Stimulated activated CD4-positive, alpha-beta T cell treated with anti-CD3 and anti-CD28 coated beads, Interleukin-15, amount 100 ng/mL, for 1 hour (primary cell): ENCODE measurements at places on chromosomes 4 and X.

GRCh38 chr4:100882661-100883060 lies 364.8 kb upstream of the EMCN start:
- no peak for DNase-seq

DNA sequence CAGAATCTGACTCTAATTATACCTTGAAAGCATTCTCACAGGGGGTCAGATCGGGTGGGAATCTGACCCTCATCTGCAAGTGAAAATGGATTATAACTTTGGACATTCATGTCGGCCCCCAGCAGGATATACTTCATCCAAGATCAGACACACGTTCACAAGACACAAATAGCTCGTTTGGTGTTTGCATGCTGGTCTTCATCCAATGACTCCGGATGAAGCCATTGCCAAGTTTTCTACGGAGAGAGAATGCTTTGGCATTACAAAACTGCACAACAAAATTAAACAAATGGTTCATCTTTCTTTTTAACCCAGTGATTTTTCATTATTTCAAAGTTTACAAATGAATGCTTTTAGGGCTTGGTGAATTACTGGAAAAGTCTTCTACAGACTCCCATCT lies 105.5 kb downstream of the MID1 start:
- DNase-seq: no peak

- no peak for DNase-seq
These were observed 1.2 kb downstream of the BCORL1 start for GRCh38 chrX:129983575-129984110.

DNA sequence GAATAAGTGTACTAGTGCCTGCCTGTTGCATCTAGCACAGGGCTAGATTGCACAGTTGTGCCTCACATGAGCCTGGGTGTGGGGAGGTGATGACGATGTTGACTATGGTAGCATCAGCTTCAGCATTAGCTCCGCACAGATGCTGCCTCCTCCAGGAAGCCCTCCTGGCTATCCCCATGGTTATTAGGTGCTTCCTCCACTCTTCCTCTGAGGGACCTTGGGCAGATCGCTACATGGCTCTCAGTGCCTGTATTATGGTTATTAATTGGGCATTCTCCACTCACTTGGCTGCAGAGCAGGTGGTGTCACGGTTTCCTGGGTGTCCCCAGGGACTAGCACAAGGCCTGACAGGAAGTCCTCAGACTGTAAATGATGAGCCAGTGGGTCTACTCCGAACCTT lies 325.6 kb downstream of the ARHGAP10 start:
- DNase-seq: no peak

DNA sequence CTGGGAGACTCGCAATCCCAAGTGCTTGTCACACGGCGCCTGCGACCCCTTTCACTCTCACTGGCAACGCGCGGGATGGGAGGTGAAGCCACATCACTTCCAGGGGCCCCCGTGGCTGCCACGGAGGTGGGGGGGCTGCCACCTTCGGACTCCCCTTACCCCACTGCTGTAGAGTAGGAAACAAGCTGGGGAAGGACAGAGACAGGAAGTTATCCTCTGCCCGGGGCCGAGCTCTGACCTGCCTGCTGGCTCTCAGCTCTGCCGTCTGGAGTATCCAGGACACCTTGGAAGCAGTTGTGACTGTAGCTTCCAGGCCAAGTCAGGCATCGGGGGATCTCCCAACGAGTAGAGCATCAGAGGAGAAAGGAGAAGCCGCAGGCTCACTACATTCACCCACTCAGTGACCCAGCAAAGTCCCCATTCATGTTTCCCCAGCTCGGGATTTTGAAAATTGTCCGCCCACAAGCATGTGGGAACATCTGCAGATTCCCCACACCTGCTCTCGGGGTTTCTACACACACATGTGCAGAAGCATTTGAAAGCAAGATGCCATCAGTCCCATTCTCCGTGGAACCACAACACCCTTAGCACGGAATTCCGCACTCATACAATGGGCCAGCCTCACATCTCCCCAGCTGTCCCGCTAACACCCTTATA lies 10.8 kb downstream of the PDZD4 start:
- no peak for DNase-seq

- no peak for DNase-seq
These were observed 931 bp downstream of the DDX60 start for GRCh38 chr4:168317621-168318020.

GRCh38 chrX:72100824-72101351 lies 30.8 kb downstream of the RTL5 start:
- peak; percentile 28 for DNase-seq

DNA sequence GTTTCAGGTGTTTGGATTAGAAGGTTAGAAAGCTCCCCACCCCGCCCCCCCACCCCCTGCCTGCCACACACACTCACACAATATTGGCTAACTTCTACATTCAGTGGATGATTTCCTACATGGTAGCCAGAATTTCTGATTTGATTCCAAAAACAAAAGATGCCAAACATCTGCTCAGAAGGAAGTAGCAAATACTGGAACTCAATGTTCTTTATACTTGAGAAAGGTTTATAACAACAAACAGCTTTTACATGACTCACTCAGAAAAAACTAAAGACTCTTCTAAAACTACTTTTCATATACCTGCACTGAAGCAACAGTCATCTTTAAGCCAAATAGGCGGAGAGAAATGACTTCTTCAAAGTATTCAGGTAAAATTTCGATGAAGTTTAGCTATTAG lies 750.5 kb upstream of the POU3F4 start:
- DNase-seq: no peak

GRCh38 chr4:113760094-113760794 lies 1.3 kb downstream of the CAMK2D start:
- peak; percentile 30 for DNase-seq

DNA sequence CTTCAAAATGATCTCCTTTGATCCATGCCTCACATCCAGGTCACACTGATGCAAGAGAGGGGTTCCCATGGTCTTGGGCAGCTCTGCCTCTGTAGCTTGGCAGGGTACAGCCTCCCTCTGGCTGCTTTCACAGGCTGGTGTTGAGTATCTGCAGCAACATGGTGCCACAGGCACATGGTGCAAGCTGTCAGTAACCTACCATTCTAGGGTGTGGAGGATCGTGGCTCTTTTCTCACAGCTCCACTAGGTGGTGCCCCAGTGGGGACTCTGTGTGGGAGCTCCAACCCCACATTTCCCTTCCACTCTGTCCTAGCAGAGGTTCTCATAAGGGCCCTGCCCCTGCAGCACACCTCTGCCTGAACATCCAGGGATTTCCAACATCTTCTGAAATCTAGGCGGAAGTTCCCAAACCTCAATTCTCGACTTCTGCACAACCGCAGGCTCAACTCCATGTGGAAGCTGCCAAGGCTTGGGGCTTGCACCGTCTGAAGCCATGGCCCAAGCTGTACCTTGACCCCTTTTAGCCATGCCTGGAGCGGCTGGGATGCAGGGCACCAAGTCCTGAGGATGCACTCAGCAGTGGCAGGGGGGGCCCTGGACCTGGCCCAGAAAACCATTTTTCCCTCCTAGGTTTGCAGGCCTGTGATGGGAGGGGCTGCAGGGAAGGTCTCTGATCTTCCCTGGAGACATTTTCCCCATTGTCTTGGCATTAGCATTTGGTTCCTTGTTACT lies 137.8 kb upstream of the NUDT6 start:
- no peak for DNase-seq

GRCh38 chrX:78769101-78769755 lies 21.7 kb downstream of the LPAR4 start:
- DNase-seq: no peak

DNA sequence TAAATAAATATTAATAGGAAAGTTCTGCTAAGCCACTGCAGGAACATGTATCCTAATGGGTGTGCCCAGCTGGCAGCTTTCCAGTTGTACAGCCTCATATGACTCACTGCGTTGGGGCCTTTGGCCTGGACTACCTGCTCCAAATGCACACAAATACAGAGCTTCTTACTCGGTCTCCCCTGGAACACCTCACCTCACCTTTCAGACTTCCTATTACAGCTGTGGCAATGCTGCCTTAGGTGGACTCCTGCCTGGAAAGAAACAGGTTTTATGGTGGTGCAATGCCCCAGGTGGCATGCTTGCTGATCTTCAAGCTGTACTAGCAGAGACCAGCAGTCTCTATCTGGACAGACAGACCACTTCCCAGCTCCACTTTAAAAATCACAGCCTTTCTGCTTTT lies 85.7 kb upstream of the EXOC1L start:
- no peak for DNase-seq

DNA sequence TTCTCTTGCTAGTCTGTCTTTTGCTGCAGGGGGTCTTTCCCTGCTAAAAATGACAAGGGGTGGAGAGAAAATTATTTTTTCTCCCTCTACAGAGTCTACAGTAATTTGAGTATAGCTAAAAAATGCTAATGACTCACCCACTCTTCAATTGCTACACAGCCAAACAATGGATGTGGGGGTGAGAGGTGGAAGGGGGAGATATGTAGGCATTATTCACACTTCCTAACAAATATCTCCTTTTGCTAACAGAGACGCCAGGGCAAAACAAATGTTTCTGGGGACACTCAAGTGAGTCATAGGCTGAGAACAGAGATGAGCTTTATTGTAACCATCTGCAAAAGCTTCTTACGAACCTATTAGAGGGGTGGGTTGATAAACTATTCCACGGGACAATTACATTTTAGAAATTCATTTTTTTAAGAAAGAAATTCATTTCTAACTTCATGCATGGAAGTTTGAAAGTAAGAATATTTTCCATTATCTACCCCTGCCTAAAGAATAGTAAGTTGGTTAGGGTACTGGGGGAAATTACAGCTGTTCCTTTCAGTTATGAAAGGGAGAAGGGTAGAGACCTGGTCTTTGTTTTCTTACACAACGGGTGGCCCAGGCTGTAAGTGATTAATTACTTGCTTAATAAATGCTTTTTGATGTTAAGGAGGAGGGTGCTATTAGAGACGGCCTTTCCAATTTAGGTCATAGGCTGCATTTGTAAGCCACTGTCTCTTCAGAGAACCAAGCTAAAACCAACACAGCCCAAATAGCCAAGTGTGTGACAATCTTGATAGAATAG lies 12.8 kb downstream of the SCD5 start:
- DNase-seq: no peak

DNA sequence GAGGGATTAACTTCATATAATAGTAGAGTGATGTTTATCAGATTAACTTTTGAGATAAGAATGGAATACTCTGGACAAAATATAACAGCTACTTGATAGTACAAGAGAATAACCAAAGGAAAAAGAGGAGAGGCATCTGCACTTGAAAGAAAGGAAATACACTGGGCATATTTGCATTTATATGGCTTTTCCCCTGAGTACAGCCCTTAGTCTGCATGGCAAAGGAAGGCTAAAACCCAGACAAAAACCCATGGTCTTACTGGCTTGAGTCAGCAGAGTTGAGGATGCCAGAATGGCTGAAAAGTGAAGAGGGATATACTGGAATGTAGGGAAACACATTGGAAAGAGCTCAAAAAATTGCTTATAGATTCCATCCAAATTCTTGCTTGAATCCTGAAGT lies 101.6 kb downstream of the COL4A5 start:
- no peak for DNase-seq
